ENCODE measurements at places on chromosomes 2 and 18.

GRCh38 chr18:676069-676468, 18.6 kb downstream of the TYMS start:
- DNase-seq, result no peak

- no peak for DNase-seq
Measured at GRCh38 chr2:240703417-240704341, 12.0 kb downstream of the AQP12A start.

DNA sequence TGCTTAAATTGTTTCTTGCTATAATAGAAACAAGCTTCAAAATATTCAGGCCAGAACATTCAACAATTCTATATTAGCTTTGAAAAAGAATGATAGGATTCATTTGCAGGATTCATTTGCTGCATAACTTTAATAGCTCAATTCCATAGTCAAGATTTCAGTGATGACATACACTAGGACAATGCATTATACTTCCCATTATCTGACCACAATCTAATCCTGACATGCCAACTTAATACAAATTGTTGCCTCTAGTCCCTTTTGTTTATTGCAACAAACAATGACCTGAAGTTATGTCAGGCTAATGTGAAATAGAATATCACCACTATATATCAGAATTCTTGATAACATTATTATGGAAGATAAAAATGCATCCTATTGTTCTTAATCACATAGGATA, 169.4 kb downstream of the DNAH7 start:
- DNase-seq, result no peak

DNA sequence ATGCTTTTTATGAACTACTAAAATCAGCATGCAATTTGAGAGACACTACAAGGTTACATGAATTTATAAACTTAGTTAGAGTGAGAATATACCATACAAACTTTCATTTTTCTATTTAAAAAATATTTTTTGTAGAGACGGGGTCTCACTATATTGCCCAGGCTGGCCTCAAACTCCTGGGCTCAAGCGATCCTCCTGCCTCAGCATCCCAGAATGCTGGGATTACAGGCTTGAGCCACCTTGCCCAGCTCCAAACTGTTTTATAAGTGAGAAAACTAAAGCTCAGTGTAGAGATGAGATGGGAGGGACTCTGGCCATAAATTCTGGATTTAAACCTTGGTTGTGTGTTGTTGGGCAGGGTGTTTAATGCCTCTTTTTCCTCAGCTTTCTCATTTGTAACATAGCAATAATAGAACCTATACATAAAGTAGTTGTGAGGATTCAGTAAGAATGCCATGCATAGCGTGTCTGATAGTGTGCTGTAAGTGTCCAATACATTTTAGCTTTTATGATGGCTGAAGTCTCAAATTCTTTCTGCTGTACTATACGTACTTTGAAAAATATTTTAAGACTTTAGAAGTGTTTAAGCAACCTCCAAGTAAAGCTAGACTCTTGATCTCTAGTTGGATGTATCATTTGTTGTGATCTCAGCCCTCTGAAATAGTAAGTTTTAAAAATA, 9.7 kb downstream of the CAB39 start:
- no peak for DNase-seq

- no peak for DNase-seq
Measured at GRCh38 chr2:151410485-151410834, 758 bp downstream of the RIF1 start.

- no peak for DNase-seq
Measured at GRCh38 chr18:68779169-68779568, 18.7 kb upstream of the CCDC102B start.

- DNase-seq, result no peak
Measured at GRCh38 chr18:7696780-7697179, 129.7 kb downstream of the PTPRM start.

GRCh38 chr2:25617948-25618646, 55.3 kb downstream of the DTNB start:
- DNase-seq, result no peak

DNA sequence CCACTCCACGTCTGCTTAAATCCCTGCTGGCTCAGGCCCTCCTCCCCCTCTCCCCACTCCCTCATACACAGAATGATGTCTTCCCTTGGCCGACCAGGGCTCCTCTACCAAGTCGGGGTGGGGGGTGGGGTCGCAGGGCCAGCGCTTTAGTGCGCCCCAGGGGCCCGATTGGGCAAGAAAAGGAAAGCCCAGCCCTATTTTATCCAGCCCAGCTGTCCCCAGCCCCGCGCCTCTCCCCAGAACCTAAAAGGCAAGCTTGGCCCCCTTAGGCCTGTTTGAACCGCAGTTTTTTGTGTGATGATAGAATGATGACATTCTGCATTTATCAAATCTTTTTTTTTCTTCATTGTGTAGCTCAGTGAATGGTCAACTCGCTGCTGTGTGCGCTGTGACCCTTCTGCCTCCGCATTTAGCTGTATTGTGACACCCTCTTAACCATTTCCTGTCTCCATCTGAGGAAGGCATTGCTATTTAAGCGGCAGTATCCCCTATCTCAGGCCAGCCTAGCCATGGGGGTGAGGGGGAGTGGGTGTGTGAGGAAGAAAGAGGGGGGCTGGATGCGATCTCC, 231.4 kb downstream of the HAUS1 start:
- no peak for DNase-seq

- DNase-seq, result peak; percentile 46
Measured at GRCh38 chr2:48278590-48278989, 251.4 kb upstream of the STON1 start.

GRCh38 chr2:181697126-181697525, 16.8 kb upstream of the NEUROD1 start:
- DNase-seq, result no peak

DNA sequence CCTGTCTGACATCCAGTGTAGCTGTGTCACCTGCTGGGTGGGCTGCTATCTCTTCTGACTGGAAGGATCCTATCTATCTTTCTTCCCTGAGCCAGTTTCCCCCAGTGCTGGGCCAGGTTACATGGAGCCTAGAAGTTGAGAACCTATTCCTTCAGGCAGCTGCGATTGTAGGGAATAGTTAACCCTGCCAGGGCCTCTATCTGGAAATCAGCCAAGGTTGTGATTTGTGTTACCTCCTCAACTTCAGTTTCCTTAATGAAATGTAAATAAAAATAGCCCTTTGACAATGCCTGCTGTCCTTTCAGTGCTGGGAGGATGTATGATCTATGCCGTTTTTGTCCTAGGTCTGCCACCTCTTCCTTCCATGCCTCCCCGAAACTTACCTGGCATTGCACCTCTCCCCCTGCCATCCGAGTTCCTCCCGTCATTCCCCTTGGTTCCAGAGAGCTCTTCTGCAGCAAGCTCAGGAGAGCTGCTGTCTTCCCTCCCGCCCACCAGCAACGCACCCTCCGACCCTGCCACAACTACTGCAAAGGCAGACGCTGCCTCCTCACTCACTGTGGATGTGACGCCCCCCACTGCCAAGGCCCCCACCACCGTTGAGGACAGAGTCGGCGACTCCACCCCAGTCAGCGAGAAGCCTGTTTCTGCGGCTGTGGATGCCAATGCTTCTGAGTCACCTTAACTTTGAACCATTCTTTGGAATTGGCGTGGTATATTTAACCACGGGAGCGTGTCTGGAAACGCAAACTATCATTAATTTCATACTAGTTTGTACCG, 36.6 kb downstream of the GORASP2 start:
- DNase-seq, result no peak

GRCh38 chr18:56468396-56468795, 170.0 kb downstream of the TXNL1 start:
- DNase-seq, result no peak

DNA sequence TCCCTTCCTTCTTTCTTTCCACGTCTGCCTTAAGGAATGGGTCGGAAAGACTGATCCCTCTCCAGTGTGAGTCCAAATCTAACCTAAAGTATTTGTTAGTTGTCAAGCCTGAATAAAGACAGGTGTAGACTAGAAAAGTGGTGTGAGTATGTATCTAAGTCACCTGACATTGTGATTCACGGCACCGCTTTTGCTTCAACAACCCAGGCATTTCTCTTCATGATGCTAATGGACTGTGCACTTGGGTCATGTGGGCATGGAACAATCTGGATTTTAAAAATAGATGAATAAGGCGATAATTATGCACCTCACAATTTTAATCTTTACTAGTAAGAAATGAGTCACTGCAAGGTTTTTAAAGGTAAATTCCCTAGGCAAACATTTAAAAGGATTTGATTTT, 107.5 kb downstream of the LIPG start:
- no peak for DNase-seq

DNA sequence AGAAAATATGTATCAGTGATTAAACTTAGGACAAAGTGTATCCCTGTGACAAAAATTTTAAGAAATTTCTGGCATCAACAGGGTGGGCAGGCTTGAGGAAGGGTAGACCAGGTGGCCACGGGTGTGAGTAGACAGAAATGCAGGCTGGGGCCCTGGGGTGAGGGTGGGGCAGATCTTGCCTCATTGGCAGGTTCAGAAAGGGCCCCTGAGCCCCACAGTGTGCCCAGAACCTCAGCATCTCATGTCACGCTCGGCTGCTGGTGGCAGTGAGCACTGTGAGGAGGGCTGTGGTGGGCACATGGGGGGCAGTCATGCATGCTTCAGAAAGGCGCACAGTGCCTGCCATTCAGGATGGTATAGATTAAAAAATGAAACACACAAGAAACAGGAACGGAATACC, 7.6 kb upstream of the ASB18 start:
- DNase-seq, result no peak

DNA sequence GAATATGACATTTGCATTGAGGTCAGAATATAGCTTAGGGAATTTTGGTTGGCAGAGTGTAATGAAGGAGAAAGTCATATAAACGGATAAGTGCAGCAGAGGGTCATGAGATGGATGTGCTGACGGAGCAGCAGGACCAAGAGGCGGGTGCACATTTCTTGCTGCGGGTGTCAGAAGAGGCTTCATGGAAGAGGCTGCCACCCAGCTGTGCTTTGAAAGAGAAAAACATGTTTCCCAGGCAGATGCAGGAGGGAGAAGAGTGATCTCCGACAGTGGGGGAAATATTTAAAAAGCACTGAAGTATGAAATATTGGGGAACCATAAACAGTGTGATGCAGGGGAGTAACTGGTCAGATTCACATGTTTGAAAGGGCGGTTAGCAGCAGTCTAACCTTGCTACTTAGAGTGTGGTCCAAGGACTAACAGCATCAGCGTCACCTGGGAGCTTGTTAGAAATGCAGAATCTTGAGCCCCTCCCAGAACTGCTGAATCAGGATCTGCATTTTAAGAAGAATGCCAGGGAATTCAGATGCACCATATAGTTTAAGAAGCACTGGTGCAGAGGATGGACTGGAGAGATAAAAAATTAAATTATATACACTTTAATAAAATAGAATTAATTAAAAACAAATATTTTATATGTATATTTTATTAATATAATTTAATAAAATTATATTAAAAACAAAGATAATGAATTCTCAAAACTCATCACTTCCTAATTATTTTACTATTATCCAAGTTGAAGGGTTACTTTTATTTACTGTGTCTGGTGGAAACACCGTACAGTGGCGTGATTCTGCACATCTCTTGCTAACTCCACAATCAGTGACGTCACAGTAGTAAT, 36.1 kb upstream of the SCYGR1 start:
- no peak for DNase-seq

DNA sequence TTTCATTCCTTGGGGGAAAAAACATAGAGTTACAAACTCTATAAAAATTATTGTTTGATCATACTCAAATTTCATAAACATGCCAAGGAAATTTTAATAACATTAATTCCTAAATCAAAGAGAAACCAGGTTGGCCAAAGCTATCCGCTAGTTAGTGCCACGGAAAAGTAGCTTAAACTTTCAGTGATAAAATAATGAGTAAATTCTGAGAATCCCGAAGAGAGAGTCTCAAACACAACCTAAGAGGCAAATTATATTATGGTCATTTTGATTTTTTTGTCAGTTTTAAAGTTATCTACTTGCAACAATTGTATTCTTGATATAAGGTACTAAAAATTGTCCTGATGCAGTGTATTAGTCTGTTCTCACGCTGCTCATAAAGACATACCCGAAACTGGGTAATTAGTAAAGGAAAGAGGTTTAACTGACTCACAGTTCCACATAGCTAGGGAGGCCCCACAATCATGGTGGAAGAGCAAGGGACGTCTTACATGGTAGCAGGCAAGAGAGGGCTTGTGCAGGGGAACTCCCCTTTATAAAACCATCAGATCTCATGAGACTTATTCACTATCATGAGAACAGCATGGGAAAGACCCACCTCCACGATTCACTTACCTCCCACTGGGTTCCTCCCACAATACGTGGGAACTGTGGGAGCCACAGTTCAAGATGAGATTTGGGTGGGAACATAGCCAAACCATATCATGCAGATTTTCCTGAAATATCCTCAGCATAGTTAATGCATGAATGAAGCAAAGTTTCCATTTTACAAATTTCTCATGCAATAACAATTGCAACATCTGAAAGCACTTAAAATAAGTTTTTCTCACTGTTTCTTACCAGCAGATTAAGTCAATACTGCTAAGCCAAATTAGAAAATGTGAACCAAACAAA, 205.9 kb upstream of the STK17B start:
- DNase-seq, result no peak

DNA sequence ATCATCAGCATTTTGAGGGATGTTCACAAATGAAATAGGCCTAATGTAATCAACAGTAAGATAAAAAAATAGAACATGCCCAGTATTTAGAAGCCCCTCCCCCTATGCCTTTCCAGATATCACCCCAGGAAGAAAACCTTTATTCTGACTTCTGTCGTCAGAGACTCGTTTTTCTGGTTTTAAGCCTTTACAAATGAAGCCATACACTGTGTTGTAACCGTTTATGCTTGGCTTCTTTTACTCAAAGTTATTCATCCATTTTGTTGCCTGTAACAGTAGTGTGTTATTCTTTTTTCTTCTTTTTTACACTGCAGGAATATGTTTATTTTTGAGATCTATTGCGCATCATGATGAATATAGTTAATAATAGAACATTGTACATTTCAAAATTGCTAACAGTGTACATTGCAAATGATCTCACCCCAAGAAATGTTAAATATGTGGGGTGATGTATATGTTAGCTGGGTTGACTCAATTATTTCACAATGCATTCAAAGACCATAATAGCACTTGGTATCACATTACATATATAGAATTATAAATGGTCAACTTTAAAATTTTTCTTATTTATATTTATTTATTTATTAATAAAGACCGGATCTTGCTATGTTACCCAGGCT, 28.1 kb upstream of the PNPT1 start:
- no peak for DNase-seq

- no peak for DNase-seq
Measured at GRCh38 chr2:70300771-70301343, 1.0 kb downstream of the FAM136A start.

DNA sequence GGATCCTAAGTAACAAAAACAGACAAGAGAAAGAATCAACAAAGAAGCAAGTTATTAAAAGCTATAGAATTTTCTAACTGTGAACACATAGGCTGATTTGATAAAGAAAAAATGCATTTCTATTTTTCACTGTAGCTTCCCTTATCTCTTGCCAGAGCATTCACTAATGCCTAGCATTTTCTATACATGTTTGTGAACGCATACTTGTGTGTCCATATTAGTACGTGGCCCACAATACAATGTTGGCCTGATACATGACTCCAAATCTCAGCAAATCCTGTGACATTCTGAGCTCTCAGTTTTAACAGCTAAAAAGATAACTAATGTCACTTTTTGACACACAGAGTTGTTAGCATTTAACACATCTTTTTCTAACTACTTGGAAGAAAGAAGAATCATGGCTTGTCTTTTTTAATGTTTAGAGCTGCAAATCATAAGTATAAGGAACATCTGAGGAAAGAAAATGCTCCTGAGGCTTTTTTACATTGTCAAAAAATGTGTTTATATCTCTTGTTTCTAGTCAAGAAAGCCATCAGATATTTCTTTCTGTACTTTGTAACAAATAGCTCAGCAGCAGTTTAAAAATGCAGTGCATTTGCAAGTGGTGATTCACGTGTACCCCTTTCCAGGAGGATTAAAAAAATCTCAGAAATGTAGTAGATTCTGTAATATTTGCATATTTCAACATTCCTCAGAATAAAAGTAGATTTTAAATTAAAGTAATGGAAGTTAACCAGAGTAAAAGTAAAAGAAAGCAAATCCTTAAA, 1646.8 kb upstream of the TMEFF2 start:
- DNase-seq, result no peak

Measured in cerebellar nuclear complex (tissue), 1 donor.